Mesangial cell (primary cell): ENCODE measurements at places on chromosomes 1 and 21. TPM values are rescaled to one million over a fixed set of nuclear protein-coding genes. Genes with fewer than 3 reads are reported as not detected.

The XCL1 gene
- not detected in 2 replicates for total RNA-seq

The FALEC gene
- 0.49 TPM in 1 of 2 replicates, not detected in the other for total RNA-seq

The ESPN gene
- total RNA-seq = 0.25 and 0.33 TPM in 2 replicates

The MANEAL gene
- total RNA-seq = 0.81 and 1.3 TPM in 2 replicates

The KRTAP19-3 gene
- not detected in 2 replicates for total RNA-seq

The SLC44A5 gene
- 0.49 and 2.5 TPM in 2 replicates for total RNA-seq

The NPR1 gene
- total RNA-seq = 4.7 and 74.3 TPM in 2 replicates

The ITLN2 gene
- not detected in 2 replicates for total RNA-seq

The FOXD2 gene
- total RNA-seq = 0.16 and 0.51 TPM in 2 replicates

The RIMKLA gene
- under 0.01 and 0.16 TPM in 2 replicates for total RNA-seq

The LRRC8B gene
- 5.2 and 7.1 TPM in 2 replicates for total RNA-seq
